ENCODE measurements at places on chromosomes 5 and 9.

DNA sequence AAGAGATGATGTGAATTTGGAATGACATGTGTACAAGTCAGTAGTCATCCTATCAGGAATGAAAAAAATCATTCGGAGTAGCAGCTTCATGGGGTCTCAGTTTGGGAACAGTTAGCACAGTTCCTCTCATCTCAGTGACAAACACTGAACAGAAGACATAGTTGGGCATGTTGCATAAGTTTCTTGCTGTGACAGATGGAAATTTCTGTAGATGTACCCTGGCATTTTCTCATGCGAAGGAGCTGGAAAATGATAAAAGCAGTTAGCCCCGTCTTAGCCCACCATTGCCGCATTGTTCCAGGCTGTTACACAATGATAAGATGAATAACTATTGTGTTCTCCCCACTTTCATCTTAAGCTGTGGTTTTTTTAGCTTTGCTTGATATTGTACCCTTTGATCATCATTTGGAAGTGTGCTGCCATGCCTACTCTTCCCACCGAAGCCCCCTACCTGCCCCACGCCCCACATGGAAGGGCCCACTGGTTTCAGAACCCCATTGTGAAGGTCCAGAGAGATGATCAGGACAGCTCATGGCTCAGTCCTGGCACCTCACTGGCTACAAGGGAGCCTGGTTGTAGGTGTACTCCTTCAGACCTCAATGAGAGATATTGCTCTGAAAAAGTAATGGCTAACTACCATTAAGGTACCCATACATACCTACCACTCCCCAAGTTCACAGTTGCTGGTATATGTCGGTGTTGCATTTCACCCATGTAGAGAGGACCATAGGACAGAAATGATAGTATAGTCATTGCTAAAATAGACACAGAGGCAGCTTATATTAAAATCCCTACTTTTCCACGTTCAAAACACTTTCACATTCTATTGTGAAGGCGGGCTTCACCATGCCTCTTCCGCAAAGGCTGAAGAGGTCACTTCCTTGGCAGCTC lies 38.8 kb downstream of the SFXN1 start:
- no peak for DNase-seq

- DNase-seq: no peak
Observed at GRCh38 chr5:174159327-174160114, 114.0 kb downstream of the NSG2 start.

DNA sequence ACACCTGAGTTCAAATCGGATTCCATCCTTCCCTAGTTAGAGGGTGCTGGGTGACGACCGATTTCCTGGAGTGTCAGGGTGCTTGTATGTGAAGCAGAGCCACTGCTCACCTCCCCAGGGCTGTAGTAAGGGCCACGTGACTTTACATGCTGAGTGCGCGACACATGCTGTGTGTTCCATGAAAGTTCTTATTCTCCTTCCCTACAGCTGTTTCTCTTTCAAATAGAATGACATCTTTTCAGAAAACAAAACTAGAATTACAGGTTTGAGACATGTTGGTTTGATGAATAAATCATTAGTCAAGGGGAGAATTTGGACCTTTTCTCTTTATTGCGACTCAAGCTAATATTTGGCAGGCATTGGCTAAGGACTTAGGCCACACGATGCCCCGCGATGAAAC lies 113.1 kb downstream of the JMY start:
- no peak for DNase-seq

- no peak for DNase-seq
Observed at GRCh38 chr5:103834216-103834615, 271.6 kb upstream of the NUDT12 start.

GRCh38 chr5:59503220-59503619 lies 390.3 kb downstream of the PDE4D start:
- no peak for DNase-seq

- no peak for DNase-seq
Observed at GRCh38 chr5:87361536-87362213, 51.1 kb downstream of the CCNH start.

DNA sequence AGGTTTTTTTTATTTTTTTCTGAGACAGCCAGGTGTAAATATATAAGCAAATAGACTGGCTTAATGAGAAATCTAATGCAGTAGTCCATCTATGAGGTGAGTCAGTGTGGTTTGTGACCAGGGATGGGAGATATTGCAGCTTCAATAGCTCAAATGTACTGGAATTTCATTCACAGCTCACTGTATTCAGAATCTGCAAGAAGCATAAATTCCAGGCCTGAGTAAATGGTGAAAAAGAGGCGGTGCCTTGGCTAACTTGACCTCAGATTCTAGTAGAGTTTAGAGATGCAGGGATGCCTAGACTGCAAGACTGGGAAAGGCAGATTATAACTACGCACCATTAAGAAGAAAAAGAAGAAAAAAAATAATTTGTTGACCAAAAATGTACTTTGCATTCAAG lies 151.9 kb upstream of the SMC2 start:
- DNase-seq: no peak
